ENCODE measurements at places on chromosomes 13 and 19. TPM values are rescaled to one million over a fixed set of nuclear protein-coding genes. Genes with fewer than 3 reads are reported as not detected.

F2RL3 gene
- 1.5 TPM for polyA plus RNA-seq

CRX gene
- 0.07 TPM for polyA plus RNA-seq

C19orf38 gene
- 3.1 TPM for polyA plus RNA-seq

PNMA8C gene
- polyA plus RNA-seq: 0.80 TPM

INAFM1 gene
- polyA plus RNA-seq: 11.4 TPM

GPR12 gene
- polyA plus RNA-seq: 0.04 TPM

EPS8L1 gene
- 4.2 TPM for polyA plus RNA-seq

CGB2 gene
- polyA plus RNA-seq: not detected

OR7A5 gene
- polyA plus RNA-seq: not detected

CEACAM4 gene
- polyA plus RNA-seq: 0.16 TPM

ACP5 gene
- 3.4 TPM for polyA plus RNA-seq

ABHD8 gene
- 8.4 TPM for polyA plus RNA-seq

PLIN5 gene
- polyA plus RNA-seq: 1.8 TPM

ZNF225 gene
- polyA plus RNA-seq: 14.7 TPM

DKKL1 gene
- 2.4 TPM for polyA plus RNA-seq

COX7A1 gene
- 45.4 TPM for polyA plus RNA-seq

CERS1 gene
- polyA plus RNA-seq: 3.7 TPM

CEACAM3 gene
- 0.26 TPM for polyA plus RNA-seq

S1PR5 gene
- 0.65 TPM for polyA plus RNA-seq

COX6B2 gene
- 0.14 TPM for polyA plus RNA-seq

ZNF491 gene
- polyA plus RNA-seq: 8.3 TPM

FRY gene
- 40.4 TPM for polyA plus RNA-seq

IFI30 gene
- polyA plus RNA-seq: 14.7 TPM

ZNF568 gene
- 31.0 TPM for polyA plus RNA-seq

C19orf12 gene
- 20.8 TPM for polyA plus RNA-seq

ALOX5AP gene
- polyA plus RNA-seq: 5.7 TPM

RGL3 gene
- 39.4 TPM for polyA plus RNA-seq

ZNF433 gene
- 17.8 TPM for polyA plus RNA-seq

ALG11 gene
- 18.0 TPM for polyA plus RNA-seq

ANKRD24 gene
- 0.94 TPM for polyA plus RNA-seq

CGB8 gene
- not detected for polyA plus RNA-seq

SYCN gene
- not detected for polyA plus RNA-seq

UBE2S gene
- polyA plus RNA-seq: 35.3 TPM

RNF113B gene
- not detected for polyA plus RNA-seq

SIAH3 gene
- 0.22 TPM for polyA plus RNA-seq

SLC6A16 gene
- polyA plus RNA-seq: 5.3 TPM

Data from right lung (tissue), 10 donors.